ENCODE measurements at places on chromosomes 7 and 10.

GRCh38 chr7:503575-504111, 16.0 kb downstream of the PDGFA start:
- no peak for DNase-seq

DNA sequence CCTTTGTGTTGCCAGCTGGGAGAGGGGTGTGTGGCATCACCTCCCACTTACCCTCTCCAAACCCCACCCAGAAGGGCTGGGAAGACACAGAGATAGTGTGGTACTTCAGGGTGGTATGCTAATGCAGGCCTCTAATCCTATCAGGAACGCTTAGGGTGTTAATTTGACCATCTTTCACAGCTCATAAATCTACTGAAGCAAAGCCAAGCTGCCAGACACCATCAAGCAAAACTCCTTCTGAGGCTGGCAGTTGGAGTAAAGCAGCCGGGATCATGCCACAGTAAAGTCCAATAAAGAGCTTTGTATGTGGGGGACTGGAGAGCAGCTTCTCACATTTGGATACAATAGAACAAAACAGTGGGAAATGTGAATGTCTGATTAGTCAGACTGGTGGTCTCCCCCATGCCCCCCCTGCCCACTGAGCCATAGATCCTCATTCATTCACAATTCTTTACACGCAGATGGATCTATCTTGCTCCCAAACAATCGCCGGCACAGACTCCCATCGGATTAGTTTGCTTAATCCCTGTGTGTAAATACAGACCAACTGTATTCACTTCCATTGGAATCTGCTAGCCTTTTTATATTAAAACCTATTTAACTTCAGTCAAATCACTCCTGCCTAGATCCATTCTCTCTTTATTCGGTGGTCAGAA, 29.6 kb downstream of the FGFBP3 start:
- no peak for DNase-seq

GRCh38 chr10:98892523-98892922, 343.1 kb downstream of the HPSE2 start:
- no peak for DNase-seq

GRCh38 chr10:33715303-33715975, 381.0 kb upstream of the NRP1 start:
- no peak for DNase-seq

DNA sequence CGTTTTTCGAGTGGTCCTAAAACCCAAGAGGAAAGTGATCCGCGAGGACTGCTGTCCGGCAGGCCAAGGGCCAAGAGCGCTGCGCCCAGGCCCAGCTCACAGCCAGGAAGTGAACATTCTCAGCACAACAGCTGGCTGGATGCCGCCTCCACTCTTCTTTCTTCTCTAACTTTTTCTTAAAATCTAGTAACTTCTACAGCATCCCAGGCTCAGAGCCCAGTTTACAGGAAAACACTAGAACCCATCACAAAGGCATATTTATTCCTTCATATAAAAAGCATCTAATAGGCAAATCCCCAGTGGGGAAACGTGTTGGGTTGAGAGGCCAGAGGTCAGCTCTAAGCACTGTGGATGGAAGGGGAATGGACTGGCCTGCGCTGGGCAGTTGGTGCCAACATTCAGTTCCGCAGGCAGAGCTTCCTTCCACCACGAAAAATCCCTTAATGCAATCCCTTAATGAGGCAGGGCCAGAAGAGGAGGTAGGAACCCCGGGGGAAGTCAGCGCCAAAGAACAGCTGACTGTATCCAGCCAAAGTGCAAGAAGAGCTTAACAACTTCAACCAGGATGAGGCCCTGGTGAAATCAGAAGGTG, 74.8 kb downstream of the ZRANB1 start:
- no peak for DNase-seq

GRCh38 chr7:138025215-138026186, 23.6 kb upstream of the CREB3L2 start:
- DNase-seq: no peak

DNA sequence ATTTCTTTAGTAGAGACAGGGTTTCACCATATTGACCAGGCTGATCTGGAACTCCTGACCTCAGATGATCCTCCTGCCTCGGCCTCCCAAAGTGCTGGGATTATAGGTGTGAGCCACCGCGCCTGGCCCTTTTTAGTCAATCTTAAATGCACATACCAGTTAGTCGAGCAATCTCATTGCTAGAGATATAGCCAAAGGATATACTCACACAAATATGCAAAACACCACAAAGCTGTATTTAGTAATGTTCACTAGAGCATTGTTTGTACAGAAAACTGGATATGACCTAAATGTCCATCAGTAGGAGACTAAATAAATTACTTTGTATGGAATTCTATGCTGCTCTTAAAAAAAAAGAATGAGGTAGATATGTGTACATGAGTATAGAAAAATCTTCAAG, 24.5 kb upstream of the IL6 start:
- no peak for DNase-seq

DNA sequence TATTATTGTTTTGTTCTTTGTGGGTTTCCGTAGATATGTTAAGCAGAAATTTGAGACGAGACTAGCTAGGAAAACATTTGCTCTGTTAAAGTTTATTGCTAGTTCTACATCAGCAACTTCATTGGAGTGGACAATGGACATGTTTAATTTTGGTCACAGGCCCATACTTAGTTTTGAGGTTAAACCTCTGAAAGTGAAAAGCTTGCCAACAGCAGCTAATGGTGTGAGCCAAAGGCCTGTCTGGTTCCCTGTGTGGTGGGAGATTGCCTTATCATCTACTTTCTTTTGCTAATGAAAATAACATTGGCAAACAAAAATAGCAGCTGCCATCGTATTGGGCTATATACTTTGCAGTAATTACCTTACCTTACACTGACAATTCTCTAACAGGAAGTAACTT, 388.4 kb upstream of the FZD8 start:
- DNase-seq: no peak

GRCh38 chr7:134943785-134944400, 42.4 kb upstream of the AGBL3 start:
- peak; percentile 43 for DNase-seq

DNA sequence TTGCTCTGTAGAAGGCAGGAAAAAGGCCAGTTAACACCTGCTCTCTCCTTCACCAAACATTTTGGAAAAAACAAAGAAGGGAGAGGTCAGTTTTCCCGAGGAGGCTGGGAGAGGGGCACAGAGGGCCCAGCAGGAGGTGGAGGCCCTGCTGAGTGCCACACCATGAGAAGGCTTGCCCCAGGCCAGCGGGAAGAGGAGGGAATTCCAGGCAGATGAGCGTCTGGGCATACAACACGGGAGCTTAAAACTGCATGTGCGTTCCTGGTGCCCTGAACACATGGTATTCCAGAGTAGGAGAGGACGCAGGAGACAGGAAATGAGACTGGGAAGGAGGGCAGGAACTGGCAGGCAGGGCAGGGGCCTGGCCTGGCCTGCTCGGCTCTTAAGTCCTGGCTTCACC, 182.4 kb downstream of the CCDC3 start:
- DNase-seq: no peak

Measured in GM10248 (cell line).